ENCODE measurements at places on chromosomes 13 and 19.

- no peak for DNase-seq
These were observed 12.6 kb downstream of the MBNL2 start for GRCh38 chr13:97234742-97235141.

DNA sequence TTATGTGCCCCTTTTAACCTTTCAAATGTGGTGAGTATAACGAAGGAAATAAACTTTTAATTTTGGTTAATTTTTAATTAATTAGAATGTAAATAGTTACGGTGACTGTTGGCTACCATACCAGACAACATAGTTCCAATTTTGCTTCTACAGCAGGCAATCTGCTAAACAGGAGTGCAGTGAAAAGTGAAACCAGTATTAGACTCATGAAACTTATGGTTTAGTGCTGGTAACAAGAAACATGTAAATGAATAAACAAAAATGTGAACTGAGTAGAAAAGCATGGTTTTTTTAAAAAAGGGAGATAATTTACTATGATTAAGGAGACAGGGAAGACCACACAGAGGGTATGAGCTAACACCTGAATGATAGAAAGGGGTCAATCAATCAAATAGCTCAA lies 478.4 kb downstream of the PCDH9 start:
- DNase-seq: peak; percentile 19

- DNase-seq: no peak
These were observed 15.7 kb downstream of the CIC start for GRCh38 chr19:42284591-42285341.

- no peak for DNase-seq
These were observed 521.9 kb downstream of the DIAPH3 start for GRCh38 chr13:59641817-59642216.

- DNase-seq: no peak
These were observed 13.6 kb upstream of the ERCC1 start for GRCh38 chr19:45437328-45437727.

GRCh38 chr13:43200307-43200706 lies 176.9 kb downstream of the DNAJC15 start:
- no peak for DNase-seq

GRCh38 chr19:28632371-28633080 lies 580.4 kb downstream of the UQCRFS1 start:
- DNase-seq: no peak

GRCh38 chr19:51108805-51109146 lies 567 bp upstream of the CTU1 start:
- DNase-seq: no peak

GRCh38 chr13:32086791-32087441 lies 55.3 kb downstream of the FRY start:
- peak; percentile 19 for DNase-seq

GRCh38 chr13:98142380-98143156 lies at the start of gene FARP1:
TSS of gene FARP1 (plus strand) at chr13:98143094. CDS start at chr13:98213243, 70,149 bp downstream.
- no peak for DNase-seq

DNA sequence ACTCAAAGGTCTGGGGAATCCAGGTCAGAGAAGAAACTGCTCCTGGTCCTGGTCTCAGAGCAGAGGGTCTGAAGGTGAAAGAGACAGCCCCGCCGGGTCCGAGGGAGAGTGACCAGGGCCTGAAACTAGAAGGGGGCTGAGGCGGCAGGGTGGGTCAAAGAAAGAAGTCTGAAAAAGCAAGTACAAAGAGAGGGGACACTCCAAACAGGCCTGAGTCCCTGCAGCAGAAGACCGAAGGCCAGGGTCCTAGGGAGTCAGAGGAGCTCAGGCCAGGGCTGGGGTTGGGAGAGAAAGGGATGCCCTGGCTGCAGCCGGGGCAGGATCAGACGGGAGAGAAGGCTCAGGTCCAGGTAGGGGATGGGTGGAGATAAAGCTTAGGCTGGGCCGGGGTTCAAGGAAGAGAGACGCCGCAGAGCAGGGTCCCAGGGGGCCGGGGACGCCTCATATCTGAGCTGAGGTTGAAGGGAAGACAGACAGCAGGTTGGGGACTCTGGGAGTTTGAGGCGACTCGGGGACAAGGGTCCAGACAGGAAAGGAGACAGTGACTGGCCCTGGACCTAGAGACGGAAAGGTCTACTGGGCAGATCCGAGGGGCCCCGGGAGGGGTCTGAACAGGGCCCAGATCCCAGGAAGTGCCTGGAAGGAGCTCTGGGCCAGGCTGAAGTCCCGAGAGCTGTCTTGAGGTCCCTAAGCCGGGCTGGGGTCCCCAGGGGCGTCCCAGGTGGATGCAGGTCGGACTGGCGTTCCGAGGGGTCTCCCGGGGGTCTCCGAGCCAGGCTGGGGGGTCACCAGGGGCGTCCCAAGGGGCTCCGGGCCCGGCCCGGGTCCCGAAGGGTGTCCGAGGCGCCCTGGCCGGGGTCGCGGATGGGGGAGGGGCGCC lies 795 bp downstream of the MLLT1 start:
- no peak for DNase-seq

GRCh38 chr13:46893798-46894560 lies 2.9 kb downstream of the HTR2A start:
- peak; percentile 16 for DNase-seq

GRCh38 chr13:85853901-85854663 lies 54.9 kb upstream of the SLITRK6 start:
- no peak for DNase-seq

GRCh38 chr13:63605403-63605802 lies 2189.8 kb upstream of the PCDH20 start:
- DNase-seq: no peak

DNA sequence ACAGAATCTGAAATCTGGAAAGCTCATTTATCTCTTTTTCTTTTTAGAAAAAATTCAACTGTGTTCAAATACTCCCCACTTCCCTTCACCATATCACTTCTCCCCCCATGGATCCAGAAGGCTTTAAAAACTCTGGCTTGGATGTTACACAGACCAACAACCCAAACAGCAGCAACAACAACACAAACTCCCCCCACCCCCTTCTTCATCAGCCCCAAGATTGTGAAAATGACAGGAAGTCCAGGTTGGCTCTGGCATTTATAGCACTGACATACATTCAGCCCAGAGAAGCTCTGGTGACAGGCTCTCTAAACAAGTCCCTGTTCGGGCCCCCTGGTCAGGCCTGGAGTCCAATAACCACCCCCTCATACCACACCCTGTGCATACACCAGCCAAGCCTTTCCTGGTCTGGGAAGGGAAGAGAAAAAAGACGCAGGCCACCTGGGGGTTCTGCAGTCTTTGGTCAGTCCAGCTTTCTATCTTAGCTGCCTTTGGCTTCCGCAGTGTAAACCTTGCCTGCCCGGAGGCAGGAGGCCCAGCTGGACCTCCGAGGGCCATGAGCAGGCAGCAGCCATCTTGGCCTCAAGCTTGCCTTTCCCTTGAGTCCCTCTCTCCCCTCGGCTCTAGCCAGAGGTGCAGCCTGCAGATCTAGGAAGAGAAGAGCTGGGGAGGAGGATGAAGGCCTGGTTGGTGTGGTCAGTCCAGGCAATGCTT lies 6.8 kb downstream of the CDX2 start:
- DNase-seq: no peak

- DNase-seq: no peak
These were observed 66.5 kb downstream of the RXFP2 start for GRCh38 chr13:31805841-31806240.

DNA sequence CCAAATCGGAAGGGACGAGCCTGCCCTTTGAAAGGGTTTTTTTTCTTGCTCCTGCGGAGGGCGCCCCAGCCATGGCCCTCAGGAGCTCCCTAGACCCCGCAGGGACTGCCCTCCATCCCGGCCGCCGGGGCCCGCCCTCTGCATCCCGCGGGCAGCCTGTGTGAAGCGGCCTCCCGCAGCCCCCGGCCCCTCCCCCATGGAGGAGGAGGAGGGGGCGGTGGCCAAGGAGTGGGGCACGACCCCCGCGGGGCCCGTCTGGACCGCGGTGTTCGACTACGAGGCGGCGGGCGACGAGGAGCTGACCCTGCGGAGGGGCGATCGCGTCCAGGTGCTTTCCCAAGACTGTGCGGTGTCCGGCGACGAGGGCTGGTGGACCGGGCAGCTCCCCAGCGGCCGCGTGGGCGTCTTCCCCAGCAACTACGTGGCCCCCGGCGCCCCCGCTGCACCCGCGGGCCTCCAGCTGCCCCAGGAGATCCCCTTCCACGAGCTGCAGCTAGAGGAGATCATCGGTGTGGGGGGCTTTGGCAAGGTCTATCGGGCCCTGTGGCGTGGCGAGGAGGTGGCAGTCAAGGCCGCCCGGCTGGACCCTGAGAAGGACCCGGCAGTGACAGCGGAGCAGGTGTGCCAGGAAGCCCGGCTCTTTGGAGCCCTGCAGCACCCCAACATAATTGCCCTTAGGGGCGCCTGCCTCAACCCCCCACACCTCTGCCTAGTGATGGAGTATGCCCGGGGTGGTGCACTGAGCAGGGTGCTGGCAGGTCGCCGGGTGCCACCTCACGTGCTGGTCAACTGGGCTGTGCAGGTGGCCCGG lies 815 bp downstream of the MAP3K10 start:
- no peak for DNase-seq

GRCh38 chr19:4066682-4067395 lies at the start of gene ZBTB7A:
TSS of gene ZBTB7A (minus strand) at chr19:4066899. CDS start at chr19:4055232, 11,667 bp downstream.
- no peak for DNase-seq

DNA sequence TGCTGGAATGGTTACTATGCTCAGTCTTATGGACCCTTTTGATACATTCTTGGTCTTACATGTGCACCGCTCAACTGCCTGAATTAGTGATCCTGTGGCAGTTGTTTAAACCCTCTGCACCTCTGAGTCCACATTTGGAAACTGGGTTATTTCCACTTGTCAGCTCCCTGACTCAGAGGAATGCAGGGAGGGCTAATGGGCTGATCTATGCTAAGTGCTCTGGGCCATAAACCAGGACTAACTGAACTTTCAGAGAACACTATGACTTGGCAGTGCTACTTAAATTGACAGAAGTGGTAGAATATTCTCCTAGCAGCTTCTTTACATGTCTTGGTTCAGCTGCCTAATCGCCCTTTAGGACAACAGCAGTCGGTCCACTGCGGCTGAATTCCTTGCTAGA lies 26.8 kb upstream of the MED4 start:
- DNase-seq: peak; percentile 91

GRCh38 chr13:27770809-27771208 lies 21.5 kb upstream of the GSX1 start:
- DNase-seq: peak; percentile 12

GRCh38 chr13:49867834-49868233 lies 68.3 kb downstream of the SPRYD7 start:
- no peak for DNase-seq

DNA sequence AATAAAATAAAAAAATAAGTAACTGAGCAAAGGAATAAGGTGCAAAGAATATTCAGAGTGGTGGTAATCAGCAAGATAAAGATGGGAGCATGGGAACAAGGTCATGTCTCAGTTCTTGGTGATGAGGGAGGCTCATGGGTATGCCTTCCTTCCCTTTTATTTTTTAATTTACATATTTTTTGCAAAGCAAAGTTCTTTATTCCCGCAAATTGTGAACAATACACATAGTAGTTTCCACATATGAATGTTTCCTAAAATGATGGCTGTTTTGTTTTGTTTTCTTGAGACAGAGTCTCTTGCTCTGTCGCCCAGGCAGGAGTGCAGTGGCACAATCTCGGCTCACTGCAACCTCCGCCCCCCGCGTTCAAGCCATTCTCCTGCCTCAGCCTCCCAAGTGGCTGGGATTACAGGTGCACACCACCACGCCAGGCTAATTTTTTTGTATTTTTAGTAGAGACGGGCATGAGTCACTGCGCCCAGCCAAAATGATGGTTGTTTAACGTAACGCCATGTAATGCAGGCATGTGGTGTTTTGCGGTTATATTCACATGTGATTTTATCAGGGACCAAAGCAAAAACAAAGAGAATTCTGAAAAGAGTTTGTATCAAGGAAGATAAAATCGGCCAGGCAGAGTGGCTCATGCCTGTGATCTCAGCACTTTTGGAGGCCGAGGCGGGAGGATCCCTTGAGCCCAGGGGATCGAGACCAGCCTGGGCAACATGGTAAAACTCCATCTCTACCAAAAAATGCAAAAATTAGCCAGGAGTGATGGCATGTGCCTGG lies 4.5 kb upstream of the ADGRE2 start:
- no peak for DNase-seq

GRCh38 chr13:72891423-72891822 lies 109.5 kb downstream of the PIBF1 start:
- no peak for DNase-seq

DNA sequence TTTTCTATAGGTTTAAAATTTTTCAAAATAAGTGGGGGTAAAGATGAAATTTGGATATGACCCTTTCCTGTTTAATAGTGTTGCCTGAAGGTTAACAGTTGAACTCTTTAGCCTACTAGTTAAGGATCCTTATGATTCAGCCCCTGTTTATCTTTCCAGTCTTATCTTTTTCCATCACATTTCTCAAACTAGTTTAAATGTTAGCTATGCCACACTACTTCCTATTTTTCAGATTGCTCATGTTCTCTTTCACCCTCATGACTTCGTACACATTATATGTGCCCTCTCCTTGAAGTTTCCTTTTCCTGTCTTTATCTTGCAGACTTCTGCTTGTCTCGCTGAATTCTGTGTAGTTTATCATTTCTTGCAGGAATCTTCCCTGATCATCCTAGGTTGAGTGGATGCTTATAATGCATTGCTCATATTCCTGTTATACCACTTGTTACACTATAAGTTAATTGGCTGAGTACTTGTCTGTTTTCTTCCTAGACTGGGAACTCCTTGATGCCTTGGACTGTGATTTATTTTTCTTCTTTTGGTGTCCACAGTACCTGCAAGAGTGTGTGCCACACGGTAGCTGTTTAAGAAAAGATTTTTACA lies 86.7 kb downstream of the FNDC3A start:
- no peak for DNase-seq

- DNase-seq: no peak
These were observed 29.8 kb downstream of the NFIX start for GRCh38 chr19:13024951-13025697.

DNA sequence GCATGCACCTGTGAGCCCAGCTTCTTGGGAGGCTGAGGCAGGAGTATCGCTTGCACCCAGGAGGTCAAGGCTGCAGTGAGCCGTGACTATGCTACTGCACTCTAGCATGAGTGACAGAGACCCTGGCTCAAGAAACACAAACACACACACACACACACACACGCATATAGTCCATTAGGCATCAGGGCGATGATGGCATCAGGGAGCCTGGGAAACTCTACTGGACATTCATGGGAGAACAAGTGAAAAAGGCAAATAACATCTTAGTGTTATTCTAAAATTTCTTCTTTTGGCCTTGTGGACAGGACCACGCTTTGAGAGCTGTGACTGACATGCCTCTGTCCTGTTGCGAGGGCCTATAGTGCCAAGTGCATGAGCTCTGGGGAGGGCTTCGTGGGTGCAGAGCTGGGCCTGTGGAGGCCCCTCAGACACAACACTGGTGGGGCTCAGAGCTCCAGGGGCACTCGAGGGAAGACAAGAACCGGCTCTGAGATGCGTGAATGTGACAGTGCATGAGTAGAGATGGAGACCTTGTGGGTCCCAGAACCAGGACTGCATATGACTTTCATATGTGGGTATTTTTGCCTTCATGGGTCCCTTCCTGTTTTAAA lies 8.0 kb upstream of the USF2 start:
- no peak for DNase-seq

Measured in renal cortical epithelial cell (primary cell).